ENCODE measurements at places on chromosomes 2 and 18.

DNA sequence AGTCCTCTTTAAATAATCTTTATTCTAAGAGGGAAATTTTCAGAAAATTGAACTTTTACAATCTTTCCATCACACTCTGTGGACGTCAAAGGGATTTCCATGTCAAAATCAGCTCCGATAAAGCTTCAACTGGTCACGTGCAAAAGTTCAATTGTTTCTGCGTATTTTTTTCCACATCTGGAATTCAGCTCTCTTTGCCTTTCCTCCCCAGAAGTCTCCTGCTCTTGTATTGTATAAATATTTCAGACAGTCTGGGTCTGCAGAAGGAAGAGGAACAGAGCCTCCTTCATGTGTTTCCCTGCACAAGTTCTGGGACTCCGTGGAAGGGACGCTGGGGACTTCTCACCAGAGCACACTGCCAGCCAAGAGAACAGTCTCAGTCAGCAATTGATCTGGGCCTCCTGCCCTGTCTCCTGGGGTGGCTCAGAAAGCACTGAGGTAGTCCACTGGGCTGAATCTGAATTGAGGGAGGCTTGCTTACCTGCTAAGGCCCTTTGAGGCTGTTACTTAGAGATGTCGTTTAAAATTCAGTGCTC, 251.5 kb downstream of the TFCP2L1 start:
- DNase-seq = no peak

GRCh38 chr2:73920577-73921545, 5.8 kb upstream of the DGUOK start:
- DNase-seq = peak; percentile 42

DNA sequence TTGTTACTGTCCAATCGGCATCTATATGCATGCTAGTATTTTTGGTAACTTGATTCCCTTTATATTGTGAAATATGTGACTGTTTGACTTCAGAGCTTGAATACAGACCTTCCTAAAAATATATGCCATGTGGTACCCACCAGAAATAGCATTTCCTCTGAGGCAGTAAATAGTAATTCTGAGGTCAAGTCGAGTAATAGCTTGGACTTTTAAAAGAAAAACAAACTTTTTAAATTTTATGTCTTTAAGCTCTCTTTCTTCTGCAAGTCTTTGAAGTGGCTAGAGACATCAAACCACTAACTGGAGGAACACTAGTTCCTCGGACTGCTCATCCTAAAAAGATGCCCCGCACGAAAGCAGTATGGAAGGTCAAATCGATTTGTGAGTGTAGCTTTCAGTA, 396.8 kb upstream of the SLC14A2 start:
- DNase-seq = no peak

GRCh38 chr2:144890828-144891227, 370.9 kb upstream of the ZEB2 start:
- DNase-seq = peak; percentile 4

GRCh38 chr2:149617476-149617875, 29.9 kb upstream of the MMADHC start:
- DNase-seq = no peak

DNA sequence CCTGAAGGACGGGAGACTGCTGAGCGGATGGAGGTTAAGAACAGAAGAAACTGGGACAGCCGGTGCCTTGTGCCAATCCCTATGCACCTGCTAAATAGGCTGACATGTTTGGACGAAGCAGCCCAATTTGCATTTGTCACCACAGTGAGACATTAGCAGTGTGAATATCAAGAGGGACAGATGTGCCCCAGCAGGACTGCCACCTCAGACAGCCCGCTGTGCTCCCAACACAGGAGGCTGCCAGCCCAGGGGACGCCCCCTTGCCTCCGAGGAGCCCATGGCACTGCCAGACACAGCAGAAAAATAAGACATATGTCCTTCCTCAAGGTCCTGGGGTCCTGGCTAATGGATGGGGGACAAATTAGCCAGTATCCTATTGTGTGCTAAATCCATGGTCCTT, 306.7 kb upstream of the POU3F3 start:
- no peak for DNase-seq

DNA sequence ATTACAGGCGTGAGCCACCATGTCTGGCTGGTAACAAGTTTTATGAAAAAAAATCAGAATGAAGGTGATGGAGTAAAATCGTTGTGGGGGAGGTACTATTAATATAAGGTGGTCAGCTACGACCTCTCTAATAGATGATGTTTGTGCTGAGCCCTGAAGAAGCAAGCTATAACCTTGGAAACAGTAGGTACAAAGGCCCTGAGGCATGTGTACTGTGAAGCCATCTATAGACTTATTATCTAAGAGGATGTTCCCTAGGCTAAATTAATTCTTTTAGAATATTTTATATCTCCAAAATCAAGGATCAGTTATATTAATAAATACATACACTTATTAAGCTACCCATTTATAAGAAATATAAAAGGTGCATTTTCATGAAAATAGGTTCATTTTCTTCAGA, 23.3 kb upstream of the SSB start:
- DNase-seq = no peak

- no peak for DNase-seq
Observed at GRCh38 chr2:82278416-82278815, 1973.9 kb upstream of the LRRTM1 start.

DNA sequence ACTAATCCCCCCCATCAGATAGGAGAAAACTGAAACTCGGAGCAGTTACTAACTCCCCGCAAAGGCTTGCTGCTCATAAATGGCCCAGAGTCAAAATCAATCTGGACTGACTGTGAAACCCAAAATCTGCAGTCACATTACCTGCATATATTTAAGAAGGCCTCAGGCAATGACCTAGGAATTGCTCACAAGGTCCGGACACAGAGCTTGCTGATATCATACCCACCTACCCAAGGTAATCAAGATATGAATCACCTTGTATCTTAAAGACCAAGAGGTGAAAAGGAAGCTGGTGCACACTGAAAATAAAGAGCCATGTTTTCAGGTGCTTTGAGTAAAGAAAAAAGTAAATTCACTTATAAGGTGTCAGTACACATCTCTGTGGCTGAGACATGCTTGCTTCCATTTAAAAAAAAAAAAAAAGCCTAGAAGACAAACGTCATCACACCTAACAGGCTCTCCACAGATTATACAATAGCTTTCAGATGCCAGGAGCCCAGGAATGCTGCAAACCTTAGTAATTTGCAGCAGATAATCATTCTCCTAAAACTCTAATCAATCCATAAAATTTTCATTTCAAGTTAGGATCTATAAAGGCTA, 195.4 kb downstream of the ZEB2 start:
- peak; percentile 39 for DNase-seq

- peak; percentile 19 for DNase-seq
Observed at GRCh38 chr18:54881229-54881768, 53.0 kb downstream of the RAB27B start.

DNA sequence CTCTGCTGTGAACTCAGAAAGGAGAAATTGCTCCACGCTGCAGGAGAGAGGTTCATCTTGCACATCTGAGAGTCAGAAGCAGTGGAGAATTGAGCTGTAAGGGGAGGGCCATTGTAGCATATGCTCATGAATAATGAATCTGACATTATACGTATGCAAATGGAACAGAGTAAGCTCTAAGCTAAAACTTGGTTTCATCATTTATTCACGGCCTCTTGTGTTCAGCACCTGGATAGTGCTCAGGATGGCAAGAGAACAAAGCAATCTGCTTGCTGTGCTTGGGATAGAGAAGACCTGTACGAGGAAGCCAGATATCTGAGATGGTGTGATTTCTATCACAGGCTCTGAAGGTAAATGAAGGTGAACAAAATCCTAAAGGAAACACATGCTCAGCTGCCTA, 87.9 kb upstream of the GCFC2 start:
- DNase-seq = no peak

- no peak for DNase-seq
Observed at GRCh38 chr2:69624611-69625010, 18.9 kb downstream of the AAK1 start.

DNA sequence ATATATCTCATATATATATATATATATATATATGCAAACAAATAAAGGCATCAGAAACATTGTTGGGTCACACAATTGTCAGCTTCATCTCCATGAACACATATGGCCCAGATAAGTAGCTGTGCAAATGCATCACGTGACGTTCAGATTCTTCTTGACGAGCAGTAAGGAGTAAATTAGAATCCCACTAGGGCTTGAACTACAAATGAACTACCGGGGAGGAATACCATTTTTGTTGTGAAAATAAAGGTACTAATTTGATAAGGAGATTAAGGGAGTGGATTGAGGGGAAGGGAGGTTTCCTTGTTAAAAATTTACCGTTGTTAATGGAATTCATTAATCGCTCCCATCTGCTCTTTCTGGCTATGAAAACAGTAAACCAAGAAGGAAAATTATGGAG, 186.5 kb upstream of the COPS8 start:
- DNase-seq = no peak

GRCh38 chr18:77777163-77777562, 527.5 kb downstream of the GALR1 start:
- no peak for DNase-seq

GRCh38 chr2:153408710-153409385, 69.7 kb downstream of the RPRM start:
- no peak for DNase-seq

- peak; percentile 52 for DNase-seq
Observed at GRCh38 chr2:74183878-74184277, 5.2 kb upstream of the MOB1A start.

GRCh38 chr18:9568186-9568585, 46.2 kb downstream of the PPP4R1 start:
- no peak for DNase-seq

DNA sequence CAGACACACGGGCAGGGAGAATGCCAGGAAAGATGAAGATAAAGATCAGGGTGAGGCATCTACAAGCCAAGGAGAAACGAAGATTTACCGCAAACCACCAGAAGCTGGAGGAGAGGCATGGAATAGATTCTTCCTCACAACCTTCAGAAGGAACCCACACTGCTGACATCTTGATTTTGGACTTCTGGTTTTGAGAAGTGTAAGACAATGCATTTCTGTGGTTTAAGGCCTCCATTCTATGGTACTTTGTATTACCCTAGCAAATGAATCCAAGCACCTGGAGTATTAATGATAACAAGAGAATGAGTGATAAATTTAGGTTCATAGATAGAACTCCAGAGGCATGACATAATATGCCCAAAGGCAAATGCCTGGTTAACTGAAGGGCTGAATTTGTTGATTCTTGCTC, 11.8 kb upstream of the FN1 start:
- no peak for DNase-seq

GRCh38 chr2:66024391-66024790, 410.5 kb upstream of the MEIS1 start:
- no peak for DNase-seq

DNA sequence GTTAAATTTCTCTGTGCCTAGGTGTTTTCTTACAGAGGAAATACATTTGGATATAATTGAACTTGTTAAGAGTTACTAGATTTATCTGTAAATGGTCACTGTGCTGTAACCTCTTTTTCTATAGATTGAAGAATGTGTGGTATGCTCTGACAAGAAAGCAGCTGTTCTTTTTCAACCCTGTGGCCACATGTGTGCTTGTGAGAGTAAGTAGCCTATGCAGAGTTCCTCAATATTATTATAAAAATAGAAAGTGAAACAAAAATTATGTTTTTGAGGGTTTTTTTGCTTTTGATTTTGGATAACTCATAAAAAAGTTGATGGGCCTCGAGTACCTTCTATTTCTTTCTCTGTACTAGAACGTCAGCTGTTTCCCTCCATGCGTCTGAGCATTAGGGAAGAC, 112.4 kb downstream of the MIB1 start:
- peak; percentile 87 for DNase-seq

GRCh38 chr2:27211241-27211942, 449 bp upstream of the ATRAID start:
- DNase-seq = peak; percentile 17

DNA sequence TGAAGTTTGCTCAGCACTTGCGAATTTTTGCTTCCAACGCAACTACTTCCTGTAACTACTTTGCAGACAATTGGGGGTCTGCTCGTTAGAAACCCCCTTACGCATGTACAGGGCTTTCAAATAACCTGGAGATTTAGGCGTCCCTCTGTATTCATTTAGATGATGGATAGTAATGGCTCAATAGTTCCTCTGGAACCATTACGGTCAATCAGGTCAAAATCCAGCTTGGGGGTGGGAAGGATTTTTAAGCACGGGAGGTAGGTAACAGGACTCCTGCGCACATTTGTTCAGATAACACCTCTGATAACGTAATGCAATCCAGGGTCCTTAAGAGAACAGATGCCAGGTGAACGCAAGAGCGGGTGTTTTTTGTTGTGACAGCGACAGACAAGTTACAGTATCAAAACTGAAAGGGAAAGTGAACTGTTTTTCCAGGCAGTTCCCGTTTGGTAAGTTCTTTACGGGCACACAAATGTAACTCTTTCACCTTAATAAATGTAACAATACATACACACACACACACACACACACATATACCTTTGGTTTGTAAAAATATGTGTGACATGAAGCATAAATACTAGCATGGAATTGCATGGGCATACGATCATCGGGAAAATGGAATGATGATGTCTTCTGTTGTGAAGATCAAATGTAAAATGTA, 3.8 kb upstream of the OSR1 start:
- DNase-seq = no peak

GRCh38 chr18:9760641-9761040, 52.5 kb downstream of the RAB31 start:
- DNase-seq = no peak

GRCh38 chr18:8261651-8262091, 347.6 kb upstream of the RAB12 start:
- no peak for DNase-seq

- no peak for DNase-seq
Observed at GRCh38 chr2:119550346-119550745, 6.1 kb downstream of the CFAP221 start.

GRCh38 chr2:186349508-186349907, 136.6 kb upstream of the ZC3H15 start:
- peak; percentile 10 for DNase-seq

DNA sequence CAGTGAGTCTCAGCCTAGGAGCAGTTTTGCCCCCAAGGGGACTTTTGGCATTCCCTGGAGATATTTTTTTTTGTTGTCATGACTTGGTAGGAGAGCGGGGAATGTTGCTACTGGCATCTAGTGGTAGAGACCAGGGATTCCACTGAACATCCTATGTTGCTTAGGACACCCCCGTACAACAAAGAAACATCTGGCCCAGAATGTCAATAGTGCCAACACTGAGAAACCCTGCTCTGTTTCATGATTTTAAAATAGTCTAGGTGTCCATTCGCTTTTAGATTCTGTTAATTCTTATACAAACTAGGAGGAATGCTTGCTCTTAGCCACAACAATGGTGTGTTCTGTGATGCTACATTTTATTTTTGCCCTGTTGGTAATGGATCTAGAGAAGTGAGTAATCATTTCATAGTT, 225.8 kb upstream of the SIX3 start:
- DNase-seq = peak; percentile 12

- no peak for DNase-seq
Observed at GRCh38 chr2:200247494-200247893, 59.0 kb upstream of the SPATS2L start.

DNA sequence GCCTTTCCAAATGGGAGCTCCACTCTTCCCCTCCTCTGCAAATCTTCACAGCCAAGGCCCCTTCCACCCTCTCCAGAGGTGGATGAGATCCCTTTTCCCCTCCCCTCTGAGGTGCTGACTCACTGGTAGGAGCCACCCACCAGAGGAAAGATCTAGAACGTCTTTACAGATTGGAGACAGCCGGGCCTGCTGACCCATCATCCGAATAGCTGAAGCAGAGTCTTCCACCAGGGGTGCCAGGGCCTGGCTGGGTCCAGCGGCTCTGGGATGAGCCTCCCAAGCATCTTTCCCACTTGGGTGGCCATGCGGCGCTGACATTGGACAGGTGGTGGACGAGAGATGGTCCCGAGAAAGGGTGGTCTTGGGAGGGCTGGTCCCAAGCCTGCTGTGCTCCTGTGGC, 9.0 kb downstream of the ERFE start:
- DNase-seq = no peak

GRCh38 chr2:136736236-136736635, 29.1 kb upstream of the THSD7B start:
- DNase-seq = no peak
